Fibroblast of skin of scalp (primary cell): ENCODE measurements at places on chromosomes 5 and 9.

GRCh38 chr9:36870960-36871359, 163.1 kb downstream of the PAX5 start:
- no peak for DNase-seq

DNA sequence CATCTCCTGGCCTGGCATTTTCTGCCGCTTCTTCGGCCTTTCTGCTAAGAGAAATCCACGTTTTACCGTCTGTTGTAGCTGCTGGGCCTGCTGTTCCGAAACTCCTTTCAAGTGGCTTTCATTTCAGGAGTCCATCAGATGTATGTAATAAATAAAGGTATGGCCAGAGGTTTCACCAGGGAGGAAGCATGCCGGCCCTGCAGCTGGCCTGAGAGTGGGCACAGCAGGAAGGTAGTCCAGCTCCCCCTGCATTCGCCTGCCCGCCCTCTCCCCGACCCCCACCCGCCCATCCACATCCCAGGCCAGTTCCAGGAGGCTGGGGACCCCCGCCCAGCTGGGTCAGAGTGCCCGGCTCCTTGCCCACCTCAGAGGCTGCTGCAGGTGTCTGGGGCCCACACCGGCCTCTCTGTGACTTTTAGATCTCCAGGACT, 46.4 kb upstream of the EXOC3 start:
- DNase-seq: no peak

GRCh38 chr9:103399535-103399934, 404.4 kb downstream of the CYLC2 start:
- DNase-seq: no peak

GRCh38 chr9:69326261-69326660, 1.2 kb downstream of the ENTREP1 start:
- DNase-seq: no peak

GRCh38 chr9:93622691-93623090, 46.3 kb downstream of the PHF2 start:
- no peak for DNase-seq
